Nephron progenitor cell (in vitro differentiated cells): ENCODE measurements at places on chromosomes 2 and 18.

- no peaks in the 10 kb centered on the region for H3K27me3 ChIP-seq
- H3K4me1 ChIP-seq, result peaks cover 10% of the 10 kb centered on the region
- H3K36me3 ChIP-seq, result no peaks in the 10 kb centered on the region
- no peak overlapping the region for H3K27ac ChIP-seq
Observed at GRCh38 chr2:3266925-3267867, 110.4 kb downstream of the EIPR1 start.

DNA sequence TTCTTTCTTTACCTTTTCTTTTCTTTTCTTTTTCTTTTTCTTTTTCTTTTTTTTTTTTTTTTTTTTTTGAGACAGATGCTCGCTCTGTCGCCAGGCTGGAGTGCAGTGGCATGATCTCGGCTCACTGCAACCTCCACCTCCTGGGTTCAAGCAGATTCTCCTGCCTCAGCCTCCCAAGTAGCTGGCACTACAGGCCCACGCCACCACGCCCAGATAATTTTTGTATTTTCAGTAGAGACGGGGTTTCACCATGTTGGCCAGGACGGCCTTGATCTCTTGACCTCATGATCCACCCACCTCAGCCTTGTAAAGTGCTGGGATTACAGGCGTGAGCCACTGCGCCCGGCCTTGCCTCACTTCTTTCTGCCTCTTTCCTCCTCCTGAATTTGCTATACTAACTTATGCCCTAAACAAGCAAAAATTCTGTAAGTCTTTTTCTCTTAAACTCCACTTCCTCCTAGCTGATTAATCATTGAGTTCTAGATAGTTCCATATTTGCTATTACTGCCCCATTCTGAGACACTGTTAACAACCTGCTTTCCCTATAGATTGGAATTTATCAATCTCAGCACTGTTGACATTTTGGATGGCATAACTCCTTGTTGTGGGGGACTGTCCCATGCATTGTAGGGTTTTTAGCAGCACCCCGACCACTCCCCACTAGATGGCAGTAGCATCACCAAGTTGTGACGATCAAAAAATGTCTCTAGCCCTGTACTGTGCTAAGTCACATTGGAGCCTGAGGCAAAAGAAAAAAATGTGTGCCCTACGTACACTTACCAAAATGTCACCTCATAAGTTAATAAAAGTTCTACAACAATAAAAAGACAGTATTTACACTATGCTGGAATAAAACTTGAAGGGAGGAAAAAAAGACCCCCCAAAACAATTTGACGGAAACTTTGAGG is 16.4 kb upstream of the THADA start:
- no peak overlapping the region for H3K4me3 ChIP-seq
- H3K4me1 ChIP-seq, result peaks cover 44% of the 10 kb centered on the region
- peak; percentile 76 for DNase-seq
- no peak overlapping the region for H3K27ac ChIP-seq
- no peaks in the 10 kb centered on the region for H3K36me3 ChIP-seq

DNA sequence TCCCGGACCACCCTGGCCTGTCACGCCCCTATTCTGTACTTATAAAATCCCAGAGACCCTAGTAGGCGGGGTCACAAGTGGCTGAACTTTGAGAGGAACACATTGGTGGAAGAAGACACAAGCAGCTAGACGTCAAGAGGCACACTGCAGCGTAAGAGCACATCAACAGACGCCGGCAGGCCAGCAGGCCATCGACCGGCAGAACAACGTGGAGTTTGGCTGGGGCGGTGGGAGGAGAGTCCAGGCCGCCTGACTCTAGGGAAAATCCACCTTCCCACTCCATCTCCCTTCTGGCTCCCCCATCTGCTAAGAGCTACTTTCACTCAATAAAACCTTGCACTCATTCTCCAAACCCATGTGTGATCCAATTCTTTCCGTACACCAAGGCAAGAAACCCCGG is 601.8 kb upstream of the CDH2 start:
- DNase-seq, result no peak
- H3K4me1 ChIP-seq, result peaks cover 8% of the 10 kb centered on the region
- no peaks in the 10 kb centered on the region for H3K36me3 ChIP-seq
- H3K4me3 ChIP-seq, result no peak overlapping the region
- H3K27me3 ChIP-seq, result no peaks in the 10 kb centered on the region

DNA sequence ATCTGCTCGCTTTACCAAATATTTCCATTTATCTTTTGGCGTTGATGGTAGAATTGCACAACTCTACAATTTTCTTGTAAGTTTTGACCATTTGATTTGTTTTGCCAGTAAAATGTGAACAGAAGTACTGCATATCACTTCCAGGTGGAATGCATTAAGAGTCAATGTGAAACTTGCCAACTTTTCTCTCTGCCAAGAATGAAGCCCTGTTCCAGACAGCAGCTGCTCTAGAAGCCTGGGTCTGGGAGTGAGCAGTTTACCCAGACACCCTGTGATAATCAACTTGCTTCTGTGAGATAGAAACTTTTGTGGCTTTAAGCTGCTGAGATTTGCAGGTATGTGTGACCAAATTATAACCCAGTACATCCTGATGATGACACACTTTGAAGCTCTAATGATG is 115.9 kb upstream of the SYT4 start:
- no peaks in the 10 kb centered on the region for H3K27me3 ChIP-seq
- no peaks in the 10 kb centered on the region for H3K4me1 ChIP-seq
- H3K4me3 ChIP-seq, result no peak overlapping the region
- no peaks in the 10 kb centered on the region for H3K36me3 ChIP-seq
- DNase-seq, result no peak

GRCh38 chr2:238698072-238698352 is 149.9 kb upstream of the TWIST2 start:
- DNase-seq, result no peak
- H3K27me3 ChIP-seq, result peaks cover 6% of the 10 kb centered on the region
- no peak overlapping the region for H3K4me3 ChIP-seq
- H3K4me1 ChIP-seq, result peaks cover 57% of the 10 kb centered on the region
- H3K27ac ChIP-seq, result peak overlapping the region; percentile 2

GRCh38 chr2:64362562-64363026 is 91.4 kb upstream of the LGALSL start:
- no peak overlapping the region for H3K4me3 ChIP-seq
- peaks cover 47% of the 10 kb centered on the region for H3K4me1 ChIP-seq
- H3K36me3 ChIP-seq, result no peaks in the 10 kb centered on the region

- peaks cover 16% of the 10 kb centered on the region for H3K4me1 ChIP-seq
- H3K36me3 ChIP-seq, result no peaks in the 10 kb centered on the region
- peaks cover 11% of the 10 kb centered on the region for H3K27me3 ChIP-seq
- no peak overlapping the region for H3K4me3 ChIP-seq
- no peak for DNase-seq
Observed at GRCh38 chr2:234199996-234200395, 149.5 kb downstream of the SPP2 start.
